Activated CD4-positive, alpha-beta T cell treated with anti-CD3 and anti-CD28 coated beads, Interleukin-10, Interleukin-2, amounts not matched to agents 100 ng/mL and 50 ng/mL, durations not matched to agents 16 hours and 8 hours (primary cell): ENCODE measurements at places on chromosomes 2 and 18.

DNA sequence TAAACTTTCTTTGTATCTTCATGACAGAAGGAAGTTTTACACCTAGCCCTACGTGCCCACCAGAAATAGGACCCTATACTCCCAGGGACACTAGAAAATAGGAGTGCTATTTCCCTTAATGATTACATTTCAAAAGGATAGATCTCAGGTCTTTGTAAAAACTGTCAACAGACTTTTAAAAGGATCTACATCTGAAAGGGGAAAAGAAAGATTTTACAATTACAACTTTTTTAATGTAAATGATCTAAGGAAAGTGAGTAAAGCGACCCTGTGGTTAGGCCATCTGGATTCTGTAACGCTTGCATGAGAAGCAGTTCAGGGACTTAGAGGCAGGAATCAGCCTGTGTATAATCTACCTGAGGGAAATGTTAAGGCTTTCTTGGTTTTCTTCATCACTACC is 431.8 kb upstream of the MC4R start:
- DNase-seq: no peak

DNA sequence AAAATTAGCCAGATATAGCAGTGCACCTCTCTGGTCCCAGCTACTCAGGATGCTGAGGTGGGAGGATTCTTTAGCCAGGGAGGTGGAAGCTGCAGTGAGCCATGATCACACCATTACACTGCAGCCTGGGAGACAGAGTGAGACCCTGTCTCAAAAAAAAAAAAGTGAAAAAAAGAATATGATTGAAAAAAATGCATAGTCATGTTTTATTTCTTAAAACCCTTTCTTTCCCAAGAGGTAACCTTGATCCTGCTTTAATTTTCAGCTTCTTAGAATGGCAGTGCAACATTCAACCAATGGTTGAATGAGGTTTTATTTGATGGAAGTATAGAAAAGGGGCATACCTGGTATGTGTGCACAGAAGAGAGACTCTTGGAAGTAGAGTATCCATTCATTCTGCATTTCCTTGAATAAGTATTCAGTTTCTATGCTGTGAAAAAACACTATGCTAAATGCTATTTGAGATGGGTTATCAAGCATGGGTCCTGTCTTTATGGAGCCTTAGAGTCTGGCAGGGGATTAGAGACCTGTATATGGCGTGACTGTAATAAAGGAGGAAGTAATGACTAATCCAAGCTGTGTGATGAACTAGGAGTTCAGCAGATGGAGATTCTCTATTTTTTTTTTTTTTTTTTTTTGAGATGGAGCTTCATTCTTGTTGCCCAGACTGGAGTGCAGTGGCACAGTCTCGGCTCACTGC is 146.3 kb downstream of the WDSUB1 start:
- no peak for DNase-seq

DNA sequence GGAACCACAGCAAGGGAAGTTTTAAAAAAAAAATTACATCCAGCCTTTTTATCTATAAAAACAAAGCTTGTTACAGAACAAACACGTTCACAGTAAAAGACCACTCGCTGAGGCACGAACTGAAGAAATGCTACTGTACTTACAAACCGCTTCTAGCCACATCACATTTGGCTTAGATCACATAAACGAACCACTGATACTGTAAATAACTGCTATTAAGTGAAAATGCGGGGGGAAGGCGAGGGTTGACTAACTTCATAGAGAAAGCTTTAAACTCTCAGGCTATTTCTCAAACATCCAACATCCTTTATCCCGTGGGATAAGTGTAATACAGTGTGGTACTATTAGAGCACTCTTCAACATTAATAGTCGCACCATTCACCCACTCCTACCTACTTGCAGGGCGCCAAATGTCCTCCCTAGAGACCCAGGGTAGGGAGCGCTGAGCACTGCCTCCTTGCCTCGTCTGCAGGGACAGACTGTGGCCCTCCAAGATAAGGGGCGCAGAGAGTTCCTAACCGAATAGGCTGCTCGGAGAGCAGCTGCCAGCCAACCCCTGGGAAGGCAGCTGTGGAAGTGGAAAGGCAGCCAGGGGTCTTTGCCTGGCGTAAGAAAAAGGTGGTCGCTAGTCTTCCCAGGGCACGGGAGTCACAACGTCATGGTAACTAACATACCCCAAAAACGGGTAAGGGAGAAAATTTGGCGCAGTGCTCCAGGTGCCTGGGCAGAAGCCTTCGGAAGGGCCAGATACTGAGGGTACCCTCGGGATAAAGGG is 854 bp downstream of the GPR155 start:
- peak; percentile 34 for DNase-seq

DNA sequence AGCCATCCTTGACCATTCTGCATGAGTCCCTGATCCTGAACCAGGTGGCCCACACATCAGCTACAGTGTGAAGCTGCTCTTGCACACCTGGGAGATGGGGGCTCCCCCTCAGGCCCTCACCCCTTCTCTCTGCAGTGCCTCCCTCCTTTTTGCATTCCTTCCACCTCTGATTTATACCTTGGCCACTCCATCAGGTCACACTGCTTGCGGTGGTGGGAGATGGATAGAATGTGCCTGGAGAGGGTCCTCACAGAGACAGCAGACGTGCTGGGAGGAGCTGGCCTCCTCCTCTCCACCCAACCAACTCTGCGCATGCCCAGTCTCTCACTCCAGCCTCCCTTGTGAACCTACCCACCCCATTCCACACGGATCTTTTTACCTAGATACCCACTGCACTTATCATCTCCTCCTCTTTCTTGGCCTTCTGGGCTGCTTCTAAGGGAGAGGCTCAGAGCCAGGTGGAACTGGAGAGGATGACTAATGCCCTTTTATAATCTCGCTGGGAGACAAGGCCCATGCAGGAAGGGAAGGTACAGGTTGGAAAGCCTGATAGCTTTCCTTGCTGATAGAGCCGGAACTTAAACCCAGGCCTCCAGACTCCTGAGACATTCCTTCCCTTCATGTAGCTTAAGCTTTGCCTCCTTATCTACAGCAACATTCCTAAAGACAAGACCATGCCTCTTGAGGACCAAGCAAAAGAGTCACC is 205.1 kb downstream of the ZBTB7C start:
- DNase-seq: no peak

GRCh38 chr2:230347659-230348305 is 20.8 kb downstream of the SP140L start:
- peak; percentile 82 for DNase-seq

DNA sequence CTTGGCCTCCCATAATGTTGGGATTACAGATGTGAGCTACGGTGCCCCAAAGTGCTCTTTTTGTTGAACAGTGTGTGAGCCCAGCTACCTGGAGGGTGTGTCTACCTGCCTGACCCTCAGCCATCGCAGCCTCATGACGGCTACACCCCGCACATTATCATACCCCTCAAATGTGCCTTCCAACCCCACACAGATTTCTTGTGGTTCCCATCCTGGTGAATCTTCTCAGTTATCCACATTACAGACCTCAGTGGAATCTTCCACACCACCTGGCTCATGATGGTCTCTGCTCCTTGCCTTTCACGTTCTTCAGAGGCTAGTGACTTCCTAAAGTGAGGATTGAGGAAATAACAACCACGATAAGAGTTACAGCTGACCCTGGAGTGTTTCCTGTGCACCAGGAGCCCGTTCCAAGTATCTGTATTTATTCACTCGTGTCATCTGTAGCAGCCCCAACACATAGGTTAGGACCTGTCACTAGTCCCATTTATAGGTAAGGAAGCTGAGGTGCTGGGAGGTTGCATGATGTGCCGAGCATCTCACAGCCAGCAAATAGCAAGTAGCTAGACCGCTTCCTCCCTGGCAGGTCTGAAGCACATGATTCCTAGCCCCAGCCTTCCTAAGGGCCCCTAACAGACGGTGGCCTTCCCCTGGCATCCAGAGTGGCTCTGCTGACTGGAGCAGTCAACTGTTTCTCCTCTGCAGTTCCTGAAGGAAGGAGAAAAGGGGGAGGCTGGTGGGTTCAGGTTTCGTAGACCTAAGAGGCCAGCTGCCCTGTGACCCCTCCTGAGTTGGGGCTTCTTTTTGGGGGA is 47.3 kb downstream of the TCF7L1 start:
- no peak for DNase-seq

- no peak for DNase-seq
Measured at GRCh38 chr2:66346231-66346664, 88.7 kb upstream of the MEIS1 start.

DNA sequence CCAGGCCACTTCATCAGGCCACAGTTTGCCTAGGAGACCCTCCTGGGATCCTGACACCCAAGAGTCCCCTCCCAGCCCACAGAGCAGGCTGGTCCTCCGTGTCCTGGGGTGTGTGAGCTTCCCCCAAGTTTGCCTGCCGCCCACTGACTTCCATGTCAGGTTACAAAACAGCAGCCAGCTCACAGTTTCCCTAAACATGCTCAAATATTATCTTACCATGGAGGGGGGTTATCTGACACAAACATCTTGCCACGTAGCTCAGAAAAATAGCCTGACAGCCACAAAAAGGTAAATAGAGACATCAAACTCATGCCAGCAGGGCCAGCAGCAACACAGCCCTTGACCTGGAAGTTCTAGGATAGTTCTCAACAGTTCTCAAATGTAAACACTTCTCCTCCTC is 346.5 kb downstream of the TNS1 start:
- no peak for DNase-seq

DNA sequence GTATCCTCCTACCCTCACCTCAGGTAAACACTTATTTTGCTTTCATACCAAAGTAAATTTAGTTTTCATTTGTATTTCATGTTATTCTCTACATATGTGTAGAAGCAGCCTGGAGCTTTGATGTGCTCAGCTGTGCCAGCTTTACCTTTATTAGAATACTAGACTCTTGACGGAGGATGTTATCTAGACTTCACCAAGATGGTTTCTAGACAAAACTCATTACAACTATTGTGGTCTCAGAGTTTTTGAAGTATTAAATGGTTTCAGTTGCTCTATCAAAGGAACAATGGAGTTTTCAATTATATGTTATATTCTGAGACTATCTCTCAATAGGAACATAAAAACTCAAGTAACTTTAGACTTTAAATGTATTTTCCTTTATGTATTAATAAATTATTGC is 5.0 kb upstream of the IL18RAP start:
- peak; percentile 58 for DNase-seq

GRCh38 chr18:41524674-41525470 is 430.2 kb upstream of the PIK3C3 start:
- DNase-seq: no peak
